Effector memory CD8-positive, alpha-beta T cell (primary cell): ENCODE measurements at places on chromosomes 7 and 10.
A peak's percentile ranks its signal among the peaks of the same experiment; 100 is the strongest.

DNA sequence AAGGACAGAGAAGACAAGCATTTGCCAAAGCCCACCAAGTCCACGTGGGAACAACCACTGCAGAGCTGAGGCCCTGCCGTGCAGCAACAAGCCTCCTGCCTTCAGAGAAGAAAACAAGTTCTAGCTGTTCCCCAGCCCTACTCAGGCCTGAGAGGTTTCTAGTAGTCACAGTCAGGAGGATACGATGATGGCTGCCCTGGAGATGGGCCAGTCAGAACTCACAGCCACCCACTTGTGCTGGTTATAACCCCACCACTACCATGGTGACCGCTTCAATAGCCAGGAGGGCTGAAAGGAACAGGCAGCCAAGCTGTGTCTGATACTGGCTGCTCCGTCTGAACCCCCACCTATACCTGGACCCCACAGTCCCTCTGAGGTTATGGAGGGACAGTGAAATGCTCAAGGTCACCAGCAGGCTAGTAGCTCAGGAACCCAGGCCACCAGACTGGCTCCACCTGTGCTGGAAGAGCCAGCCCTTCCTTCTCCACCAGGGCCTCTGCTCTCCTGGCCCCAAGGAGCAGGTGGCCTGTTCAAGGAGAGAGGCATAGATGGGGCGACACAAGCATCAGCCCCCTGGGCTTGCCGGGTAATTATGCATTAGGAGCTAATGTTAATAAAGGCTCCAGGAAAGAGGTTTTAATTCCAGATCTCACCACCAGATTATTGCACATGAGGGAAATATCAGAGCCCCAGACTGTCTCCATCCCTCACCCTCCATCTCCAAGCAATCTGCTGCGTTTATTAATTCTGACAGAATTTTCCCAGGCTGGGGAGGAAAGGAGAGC, 125.8 kb upstream of the PCBD1 start:
- peaks cover 22% of the 10 kb centered on the region for H3K27me3 ChIP-seq
- peaks cover 4% of the 10 kb centered on the region for H3K4me1 ChIP-seq
- no peaks in the 10 kb centered on the region for H3K36me3 ChIP-seq
- H3K27ac ChIP-seq, result no peak overlapping the region
- no peak for DNase-seq

- H3K4me3 ChIP-seq, result no peak overlapping the region
- H3K36me3 ChIP-seq, result peaks cover 2% of the 10 kb centered on the region
- peaks cover 32% of the 10 kb centered on the region for H3K27me3 ChIP-seq
- no peak overlapping the region for H3K27ac ChIP-seq
- H3K4me1 ChIP-seq, result no peaks in the 10 kb centered on the region
Measured at GRCh38 chr10:129365767-129366402, 101.2 kb upstream of the MGMT start.

- no peaks in the 10 kb centered on the region for H3K36me3 ChIP-seq
- no peak for DNase-seq
- no peak overlapping the region for H3K4me3 ChIP-seq
Measured at GRCh38 chr7:19146699-19147098, 1.5 kb upstream of the FERD3L start.

DNA sequence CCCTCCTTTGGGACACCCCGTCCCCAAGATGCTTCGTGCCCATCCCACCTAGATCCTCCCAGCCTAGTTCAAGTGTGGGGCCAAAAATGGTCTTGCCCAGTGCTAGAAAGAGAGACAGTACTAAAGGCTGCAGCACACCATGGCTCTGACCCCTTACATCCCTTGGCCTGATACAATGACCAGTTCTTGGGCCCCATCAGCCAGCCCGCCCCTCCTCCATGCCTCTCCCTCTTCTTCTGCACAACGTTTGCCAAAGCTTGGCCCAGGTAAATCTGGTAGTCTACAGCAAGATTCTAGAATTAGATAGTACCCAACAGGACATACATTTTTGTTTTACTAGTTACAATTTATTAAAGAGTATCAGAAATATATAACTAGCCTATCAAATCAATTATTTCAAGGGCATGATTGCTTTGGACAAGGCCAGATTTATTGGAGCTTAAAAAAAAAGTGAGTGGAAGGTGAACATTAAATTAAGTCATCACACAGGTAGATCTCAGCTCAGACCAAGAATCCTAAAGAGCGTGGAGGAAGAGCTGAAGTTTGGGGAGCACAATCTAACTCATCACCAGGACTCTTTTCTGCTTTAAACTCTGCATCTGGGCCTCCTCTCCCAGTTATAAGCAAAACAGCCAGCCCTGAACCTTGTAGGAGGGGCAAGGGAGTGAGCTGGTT, 69.8 kb downstream of the ZMIZ1 start:
- peaks cover 38% of the 10 kb centered on the region for H3K4me1 ChIP-seq
- peak overlapping the region; percentile 79 for H3K4me3 ChIP-seq
- no peaks in the 10 kb centered on the region for H3K27me3 ChIP-seq
- peaks cover 5% of the 10 kb centered on the region for H3K36me3 ChIP-seq
- peak overlapping the region; percentile 93 for H3K27ac ChIP-seq

DNA sequence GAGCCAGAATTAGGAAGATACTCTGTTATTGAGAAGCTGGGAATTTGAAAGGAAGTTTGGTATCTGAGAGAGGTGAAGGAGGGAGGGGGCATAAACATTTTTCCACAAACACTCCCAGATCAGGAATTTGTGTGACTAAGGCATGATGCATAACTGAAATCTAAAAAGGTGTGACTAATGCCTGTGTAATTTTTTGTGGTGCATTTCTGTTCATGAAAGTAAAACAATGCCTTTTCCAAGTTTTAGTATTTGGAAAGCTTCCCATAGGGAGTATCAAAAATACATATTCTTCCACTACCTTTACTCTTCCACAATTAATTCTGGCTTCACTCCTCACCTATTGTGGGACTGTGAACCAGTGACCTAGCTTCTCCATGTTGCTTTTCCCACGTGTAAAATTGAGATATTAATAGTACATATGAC, 56.4 kb upstream of the CAV2 start:
- DNase-seq, result no peak
- no peaks in the 10 kb centered on the region for H3K36me3 ChIP-seq
- no peaks in the 10 kb centered on the region for H3K4me1 ChIP-seq
- H3K4me3 ChIP-seq, result no peak overlapping the region
- no peak overlapping the region for H3K27ac ChIP-seq

DNA sequence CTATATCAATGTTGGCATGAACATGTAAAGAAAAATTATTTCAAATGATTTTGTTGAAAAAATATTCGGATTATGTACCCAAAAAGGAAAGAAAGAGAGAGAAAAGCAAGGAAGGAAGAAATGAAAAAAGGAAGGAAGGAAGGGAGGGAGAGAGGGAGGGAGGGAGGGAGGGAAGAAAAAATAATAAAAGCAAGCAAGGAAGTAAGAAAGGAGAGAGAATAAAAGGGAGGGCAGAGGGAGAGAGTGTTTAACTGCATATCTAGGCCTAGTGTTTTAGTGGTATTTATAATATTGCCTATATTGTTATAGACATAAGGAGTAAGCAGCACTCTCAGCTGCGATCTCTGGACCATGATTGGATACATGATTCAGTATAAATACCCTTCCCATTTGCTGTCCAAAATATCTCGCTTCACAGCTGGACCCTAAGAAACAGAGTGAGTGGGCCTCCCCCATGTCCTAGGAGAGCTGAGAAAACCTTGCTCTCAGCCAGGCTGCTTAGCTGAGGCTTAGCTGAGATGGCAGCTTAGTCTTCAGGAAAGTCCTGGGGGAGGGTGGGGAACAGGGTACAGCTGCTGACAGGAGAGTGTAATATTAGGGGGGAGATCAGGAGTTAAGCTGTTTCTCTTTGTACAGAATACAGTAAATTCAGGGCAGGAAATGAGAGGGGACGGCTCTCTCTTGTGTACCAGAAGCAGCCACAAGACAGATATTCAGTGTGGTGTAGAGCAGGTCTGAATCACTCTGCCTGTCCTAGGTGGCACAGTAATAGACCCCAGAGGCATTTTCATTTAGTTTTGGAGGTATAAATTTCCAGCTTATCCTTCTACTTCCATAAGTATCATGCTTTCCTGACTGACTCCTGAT, 66.8 kb upstream of the TARP start:
- H3K4me3 ChIP-seq, result peak overlapping the region; percentile 86
- H3K27ac ChIP-seq, result peak overlapping the region; percentile 99

- H3K4me1 ChIP-seq, result no peaks in the 10 kb centered on the region
- H3K27me3 ChIP-seq, result no peaks in the 10 kb centered on the region
- no peaks in the 10 kb centered on the region for H3K36me3 ChIP-seq
- no peak overlapping the region for H3K4me3 ChIP-seq
- no peak overlapping the region for H3K27ac ChIP-seq
Measured at GRCh38 chr7:4227105-4228010, 454.7 kb upstream of the FOXK1 start.
